ENCODE measurements at places on chromosomes 6 and 20. TPM values are rescaled to one million over a fixed set of nuclear protein-coding genes. Genes with fewer than 3 reads are reported as not detected.

DNA sequence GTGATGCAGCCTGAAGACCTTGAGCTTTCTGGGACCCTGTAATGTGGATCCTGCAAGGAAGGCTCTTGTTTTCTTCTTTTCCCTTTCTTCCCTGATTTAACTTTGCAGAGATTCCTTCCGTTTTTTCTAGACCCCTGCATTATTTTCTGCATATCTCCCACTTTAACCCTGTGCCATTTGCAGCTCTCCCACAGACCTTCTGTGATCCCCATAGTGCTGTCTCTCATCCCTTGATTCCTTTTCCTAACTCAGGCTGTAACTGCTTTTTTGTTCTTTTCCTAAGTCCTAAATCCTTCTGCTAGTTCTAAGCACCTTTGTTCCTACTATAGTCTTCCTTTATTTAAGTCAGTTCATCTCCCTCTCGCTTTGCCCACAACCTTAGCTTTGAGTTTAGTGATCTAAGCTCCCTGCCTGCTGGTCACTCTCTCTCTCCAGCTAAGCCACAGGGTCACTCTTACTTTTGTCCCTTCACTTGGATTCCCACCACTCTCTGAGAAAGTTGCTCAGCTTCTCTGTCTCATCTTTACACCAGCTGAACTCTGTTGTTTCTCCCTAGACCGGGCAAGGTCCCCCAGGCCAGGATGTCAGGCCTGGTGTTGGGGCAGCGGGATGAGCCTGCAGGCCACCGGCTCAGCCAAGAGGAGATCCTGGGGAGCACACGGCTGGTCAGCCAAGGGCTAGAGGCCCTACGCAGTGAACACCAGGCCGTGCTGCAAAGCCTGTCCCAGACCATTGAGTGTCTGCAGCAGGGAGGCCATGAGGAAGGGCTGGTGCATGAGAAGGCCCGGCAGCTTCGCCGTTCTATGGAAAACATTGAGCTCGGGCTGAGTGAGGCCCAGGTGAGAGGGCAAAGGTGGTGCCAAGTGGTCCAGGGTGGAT lies 1.6 kb downstream of the KLC4 start:
- H3K4me1 ChIP-seq, result peaks cover 27% of the 10 kb centered on the region
- H3K36me3 ChIP-seq, result peaks cover 4% of the 10 kb centered on the region
- H3K27ac ChIP-seq, result peak overlapping the region; percentile 1
- H3K4me3 ChIP-seq, result peak overlapping the region; percentile 85

- H3K27ac ChIP-seq, result no peak overlapping the region
- peaks cover 2% of the 10 kb centered on the region for H3K4me1 ChIP-seq
- peak; percentile 61 for DNase-seq
- H3K36me3 ChIP-seq, result peaks cover 8% of the 10 kb centered on the region
- no peaks in the 10 kb centered on the region for H3K27me3 ChIP-seq
- H3K4me3 ChIP-seq, result no peak overlapping the region
These were observed 12.9 kb upstream of the ADTRP start for GRCh38 chr6:11791354-11792107.

GRCh38 chr6:20440296-20440695 lies 38.6 kb downstream of the E2F3 start:
- DNase-seq, result no peak
- H3K4me1 ChIP-seq, result peaks cover 11% of the 10 kb centered on the region
- no peak overlapping the region for H3K27ac ChIP-seq
- no peak overlapping the region for H3K4me3 ChIP-seq
- no peaks in the 10 kb centered on the region for H3K27me3 ChIP-seq

The TNNC2 gene
- total RNA-seq, result not detected

DNA sequence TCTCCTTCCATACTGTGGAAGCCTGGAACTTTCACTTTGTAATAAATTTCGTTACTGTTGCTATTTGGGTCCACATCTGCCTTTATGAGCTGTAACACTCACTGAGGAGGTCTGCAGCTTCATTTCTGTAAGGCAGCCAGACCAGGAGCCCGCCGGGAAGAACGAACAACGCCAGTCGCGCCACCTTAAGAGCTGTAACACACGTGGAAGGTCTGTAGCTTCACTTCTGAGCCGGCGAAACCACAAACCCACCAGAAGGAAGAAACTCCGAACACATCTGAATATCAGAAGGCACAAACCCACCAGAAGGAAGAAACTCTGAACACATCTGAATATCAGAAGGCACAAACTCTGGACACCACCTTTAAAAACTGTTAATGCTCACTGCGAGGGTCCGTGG lies 589.9 kb upstream of the SLC35B3 start:
- no peaks in the 10 kb centered on the region for H3K36me3 ChIP-seq
- H3K4me1 ChIP-seq, result peaks cover 6% of the 10 kb centered on the region
- peak overlapping the region; percentile 66 for H3K4me3 ChIP-seq
- peak; percentile 9 for DNase-seq
- no peak overlapping the region for H3K27ac ChIP-seq
- peaks cover 19% of the 10 kb centered on the region for H3K27me3 ChIP-seq

The RPRD1B gene
- 36.4 TPM for total RNA-seq

- DNase-seq, result no peak
- H3K27ac ChIP-seq, result no peak overlapping the region
- no peaks in the 10 kb centered on the region for H3K36me3 ChIP-seq
- no peaks in the 10 kb centered on the region for H3K27me3 ChIP-seq
- H3K4me3 ChIP-seq, result no peak overlapping the region
- H3K4me1 ChIP-seq, result no peaks in the 10 kb centered on the region
These were observed 255.4 kb downstream of the OGFRL1 start for GRCh38 chr6:71544028-71544427.

The FAXC gene
- 0.16 TPM for total RNA-seq

GRCh38 chr6:169231790-169232506 lies 21.7 kb downstream of the THBS2 start:
- no peaks in the 10 kb centered on the region for H3K27me3 ChIP-seq
- no peak overlapping the region for H3K27ac ChIP-seq
- no peaks in the 10 kb centered on the region for H3K4me1 ChIP-seq
- DNase-seq, result no peak

- no peaks in the 10 kb centered on the region for H3K27me3 ChIP-seq
- H3K4me1 ChIP-seq, result peaks cover 79% of the 10 kb centered on the region
- no peak overlapping the region for H3K4me3 ChIP-seq
- peak overlapping the region; percentile 72 for H3K27ac ChIP-seq
These were observed 332.5 kb downstream of the CD83 start for GRCh38 chr6:14450133-14450504.

The MEP1A gene
- not detected for total RNA-seq

DNA sequence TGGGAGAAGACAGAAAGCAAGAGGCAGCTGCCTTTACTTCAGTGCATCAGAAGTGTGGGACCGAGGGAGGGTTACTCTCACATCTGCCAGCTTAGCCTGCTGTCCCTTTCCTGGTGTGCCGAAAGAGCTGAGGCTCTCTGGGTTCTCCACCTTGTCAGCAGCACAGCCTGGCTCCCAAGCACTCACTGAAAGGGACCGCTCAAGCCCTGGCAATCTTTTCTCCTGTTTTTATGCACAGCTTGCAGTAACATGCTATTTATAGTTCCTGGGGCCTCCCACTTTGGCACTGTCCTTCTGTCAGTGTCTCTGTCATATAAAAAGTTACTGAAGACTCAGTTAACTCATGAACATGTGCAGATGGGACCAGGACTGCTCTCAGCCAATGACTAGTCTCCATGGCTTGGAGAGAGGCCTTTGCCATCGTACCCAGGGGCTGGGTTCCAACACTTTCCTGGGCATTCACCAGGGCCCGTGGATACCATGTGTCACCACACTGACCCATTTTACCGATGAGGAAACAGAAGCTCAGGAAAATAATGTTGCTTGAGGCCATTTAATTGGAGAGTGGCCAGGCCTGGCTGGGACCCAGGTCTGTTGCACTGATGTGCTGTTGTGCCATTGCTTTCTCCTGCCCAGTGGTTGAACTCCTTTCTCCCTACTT lies 46.2 kb downstream of the PANK2 start:
- no peak for DNase-seq
- H3K36me3 ChIP-seq, result peaks cover 19% of the 10 kb centered on the region
- H3K27me3 ChIP-seq, result no peaks in the 10 kb centered on the region
- no peak overlapping the region for H3K4me3 ChIP-seq
- H3K4me1 ChIP-seq, result peaks cover 15% of the 10 kb centered on the region

DNA sequence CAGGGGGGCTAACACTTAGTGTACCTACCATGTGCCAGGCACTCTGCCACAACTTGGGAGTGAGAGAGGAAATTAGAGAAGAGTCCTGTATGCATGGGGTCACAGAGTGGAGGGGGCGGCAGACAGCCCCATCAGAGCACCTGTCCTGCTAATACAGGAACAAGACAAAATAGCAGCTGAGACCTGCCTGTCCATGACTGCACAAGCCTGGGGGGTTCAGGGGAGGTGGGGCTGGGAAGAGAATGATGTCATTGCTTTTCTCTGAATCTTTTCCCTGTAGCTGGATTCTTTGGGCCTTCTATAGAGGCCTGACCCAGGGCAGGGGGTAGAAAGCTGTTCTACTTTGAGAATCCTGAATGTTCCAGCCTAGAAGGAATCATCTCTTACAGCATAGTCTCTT lies 37.4 kb downstream of the FOXP4 start:
- H3K27me3 ChIP-seq, result no peaks in the 10 kb centered on the region
- no peak overlapping the region for H3K4me3 ChIP-seq
- no peak overlapping the region for H3K27ac ChIP-seq
- no peaks in the 10 kb centered on the region for H3K4me1 ChIP-seq
- DNase-seq, result no peak
- no peaks in the 10 kb centered on the region for H3K36me3 ChIP-seq

The PKHD1 gene
- 0.02 TPM for total RNA-seq

- DNase-seq, result no peak
- no peak overlapping the region for H3K4me3 ChIP-seq
- peaks cover 1% of the 10 kb centered on the region for H3K27me3 ChIP-seq
- peaks cover 7% of the 10 kb centered on the region for H3K4me1 ChIP-seq
These were observed 58.7 kb downstream of the GTF2H5 start for GRCh38 chr6:158226655-158227512.

- H3K4me1 ChIP-seq, result no peaks in the 10 kb centered on the region
- no peak overlapping the region for H3K27ac ChIP-seq
- H3K27me3 ChIP-seq, result no peaks in the 10 kb centered on the region
- no peak overlapping the region for H3K4me3 ChIP-seq
These were observed 310.4 kb downstream of the HAO1 start for GRCh38 chr20:7629880-7630279.

DNA sequence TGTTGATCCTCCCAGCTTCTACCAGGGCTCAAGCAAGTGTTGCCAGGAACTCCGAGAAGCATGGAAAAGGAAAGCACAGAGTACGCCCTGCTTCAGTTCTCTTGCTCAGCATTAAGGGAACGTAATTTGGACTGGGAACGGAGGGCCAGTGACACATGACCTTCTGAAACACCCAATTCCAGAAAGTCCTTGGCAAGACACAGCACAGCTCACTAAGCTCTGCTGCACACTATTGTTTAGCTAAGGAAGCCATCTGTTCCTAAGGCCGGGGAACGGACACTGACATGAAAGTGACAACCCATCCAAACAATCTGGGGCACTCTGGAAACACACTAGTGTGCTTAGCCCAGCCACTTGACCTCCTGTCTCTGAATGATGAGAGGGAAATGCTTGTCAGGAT lies 56.9 kb upstream of the NXT1 start:
- H3K4me3 ChIP-seq, result no peak overlapping the region
- no peaks in the 10 kb centered on the region for H3K36me3 ChIP-seq
- no peak for DNase-seq

The TSBP1 gene
- total RNA-seq, result not detected

DNA sequence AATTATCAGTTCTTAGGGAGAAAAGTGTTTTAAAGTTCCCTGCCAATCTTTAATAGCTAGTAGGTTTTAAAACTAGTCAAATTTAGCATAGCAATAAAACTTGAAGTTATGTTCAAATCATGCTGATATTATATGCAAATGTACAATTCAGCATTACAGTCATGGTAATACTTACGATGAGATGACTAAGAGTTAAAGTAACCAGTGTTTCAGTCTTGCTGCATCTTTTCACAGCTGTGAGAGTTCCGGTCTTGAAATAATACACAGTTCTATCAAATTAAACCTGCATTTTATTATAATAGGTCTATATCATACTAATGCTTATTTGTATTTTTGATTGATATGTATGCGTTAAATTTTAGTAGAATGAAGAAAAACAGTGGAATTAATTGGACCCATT lies 26.1 kb downstream of the POPDC3 start:
- no peak overlapping the region for H3K27ac ChIP-seq
- no peaks in the 10 kb centered on the region for H3K36me3 ChIP-seq
- no peaks in the 10 kb centered on the region for H3K4me1 ChIP-seq
- no peak for DNase-seq
- no peak overlapping the region for H3K4me3 ChIP-seq
- peaks cover 15% of the 10 kb centered on the region for H3K27me3 ChIP-seq

GRCh38 chr6:163504984-163505640 lies 90.6 kb downstream of the QKI start:
- no peaks in the 10 kb centered on the region for H3K27me3 ChIP-seq
- H3K4me3 ChIP-seq, result no peak overlapping the region
- no peaks in the 10 kb centered on the region for H3K4me1 ChIP-seq
- no peak overlapping the region for H3K27ac ChIP-seq

The COL19A1 gene
- total RNA-seq, result not detected

The SLC32A1 gene
- not detected for total RNA-seq

- H3K4me1 ChIP-seq, result peaks cover 4% of the 10 kb centered on the region
- no peak overlapping the region for H3K27ac ChIP-seq
- H3K36me3 ChIP-seq, result no peaks in the 10 kb centered on the region
These were observed 36.4 kb downstream of the RRBP1 start for GRCh38 chr20:17645546-17646208.

The NR2E1 gene
- not detected for total RNA-seq

DNA sequence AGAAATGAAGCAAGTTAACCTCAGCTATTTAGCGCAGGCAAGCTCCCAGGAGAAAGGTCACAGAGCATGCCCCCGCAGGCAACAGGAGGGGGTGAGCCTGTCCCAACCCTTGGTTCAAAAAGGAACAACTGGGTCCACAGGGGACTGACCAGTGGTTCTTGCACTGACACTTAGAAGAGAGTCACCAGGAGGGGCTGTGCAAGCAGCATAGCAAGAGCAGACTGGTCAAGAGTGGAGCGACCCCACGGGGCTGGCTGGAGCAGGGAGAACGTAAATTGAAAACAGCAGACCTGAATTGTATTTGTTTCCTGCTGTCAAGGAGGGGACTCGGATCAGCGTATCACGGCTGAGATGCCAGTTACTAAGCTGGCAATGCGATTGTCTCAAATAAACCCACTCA lies 32.8 kb downstream of the GABRR1 start:
- no peaks in the 10 kb centered on the region for H3K4me1 ChIP-seq
- H3K36me3 ChIP-seq, result no peaks in the 10 kb centered on the region
- H3K27ac ChIP-seq, result no peak overlapping the region
- peaks cover 7% of the 10 kb centered on the region for H3K27me3 ChIP-seq

DNA sequence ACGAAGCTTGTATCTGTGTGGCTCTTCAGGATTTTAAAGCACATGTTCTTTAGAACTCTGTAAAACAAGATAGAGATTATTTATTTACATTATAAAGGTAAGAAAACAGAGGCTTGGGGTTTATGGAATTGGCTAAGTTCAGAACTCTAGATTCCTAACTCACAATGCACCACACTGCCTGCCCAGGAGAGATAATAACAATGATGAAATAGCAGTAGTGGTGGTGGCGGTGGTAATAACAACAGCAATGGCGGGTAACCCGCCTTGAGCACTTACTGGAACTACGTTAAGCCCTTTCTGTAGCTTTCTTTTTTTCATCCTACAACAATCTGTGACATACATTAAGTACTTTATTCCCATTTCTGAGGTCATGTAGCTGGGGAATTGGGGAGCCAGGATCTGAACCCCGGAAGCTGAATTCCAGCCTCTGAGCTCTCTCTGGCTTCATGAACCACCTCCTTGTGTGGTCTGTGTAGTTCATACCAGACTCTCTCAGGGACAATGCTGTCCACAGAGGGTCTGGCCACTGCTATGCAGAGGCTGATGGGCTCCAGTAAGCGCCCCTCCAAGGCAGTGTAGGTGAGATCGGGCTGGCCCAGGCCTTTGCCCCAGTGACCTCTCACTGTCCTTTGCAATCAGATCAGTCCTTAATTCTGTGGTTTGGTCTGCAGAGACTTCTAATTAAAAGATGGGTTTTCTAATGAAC lies 260.9 kb downstream of the SLC24A3 start:
- H3K4me1 ChIP-seq, result no peaks in the 10 kb centered on the region
- H3K4me3 ChIP-seq, result no peak overlapping the region
- H3K27me3 ChIP-seq, result no peaks in the 10 kb centered on the region
- DNase-seq, result no peak
- no peaks in the 10 kb centered on the region for H3K36me3 ChIP-seq
- no peak overlapping the region for H3K27ac ChIP-seq

Data from activated CD4-positive, alpha-beta T cell treated with anti-CD3 and anti-CD28 coated beads for 36 hours (primary cell).